ENCODE measurements at places on chromosomes 13 and 19.

DNA sequence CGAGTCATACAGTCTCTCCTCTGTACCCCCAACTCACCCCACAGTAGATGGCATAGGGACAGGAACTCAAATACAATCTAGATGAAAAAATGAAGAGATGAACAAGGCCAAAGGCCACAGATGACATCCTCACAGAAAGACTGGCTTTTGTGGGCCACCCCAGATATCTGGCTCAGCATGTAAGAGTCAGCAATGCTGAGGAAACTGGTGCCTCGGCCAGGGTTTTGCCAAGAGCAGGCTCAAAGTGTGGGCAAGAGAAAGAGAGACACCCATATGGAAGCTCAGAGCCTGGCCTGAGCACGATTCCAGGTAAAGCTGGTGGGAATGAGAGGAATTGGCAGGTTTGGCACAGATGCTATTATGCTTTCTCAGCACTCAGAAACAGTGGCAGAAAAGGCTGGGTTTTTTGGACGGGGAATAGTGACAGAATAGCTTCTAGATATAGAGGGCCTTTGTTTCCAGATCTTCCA is 460.6 kb downstream of the FOXO1 start:
- no peak for DNase-seq

GRCh38 chr19:23071147-23071511 is 45.7 kb upstream of the ZNF730 start:
- no peak for DNase-seq

DNA sequence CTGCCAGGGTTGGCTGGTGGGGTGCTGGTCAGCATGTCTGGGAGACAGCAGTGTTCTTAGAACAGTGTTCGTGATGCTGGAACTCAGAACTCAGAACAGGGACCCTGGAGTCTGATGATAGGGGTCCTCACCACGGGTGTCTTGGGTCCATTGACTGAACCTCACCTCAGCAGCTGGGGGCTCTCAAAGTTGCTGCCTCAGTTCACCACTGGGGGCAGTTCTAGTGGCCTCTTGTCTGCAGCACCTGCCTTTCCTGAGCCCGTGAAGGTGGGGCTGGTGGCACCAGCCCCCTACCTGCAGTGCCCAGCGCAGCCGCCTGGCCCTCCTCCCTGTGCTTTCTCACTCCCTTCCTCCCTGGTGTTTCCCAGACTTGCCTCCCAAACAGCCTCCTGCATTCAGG is 28.5 kb downstream of the SAFB start:
- DNase-seq: no peak

DNA sequence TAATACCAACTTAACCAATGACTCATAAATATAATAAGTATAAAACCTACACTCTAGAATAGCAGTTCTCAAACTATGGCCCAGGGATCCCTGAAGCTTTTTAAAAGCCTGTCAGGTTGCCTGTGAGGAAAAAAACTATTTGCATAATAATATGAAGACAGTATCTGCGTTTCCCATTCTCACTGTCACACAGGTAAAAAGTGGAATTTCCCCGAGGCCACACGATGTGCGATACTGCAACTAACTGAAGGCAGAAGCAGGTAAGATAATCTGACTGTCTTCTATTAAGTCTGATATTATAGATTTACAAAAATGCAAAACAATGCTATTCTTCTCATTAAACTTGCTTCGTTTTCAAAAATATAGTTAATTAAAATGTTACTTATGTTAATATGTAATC is 52.5 kb upstream of the EEF1AKMT1 start:
- no peak for DNase-seq

DNA sequence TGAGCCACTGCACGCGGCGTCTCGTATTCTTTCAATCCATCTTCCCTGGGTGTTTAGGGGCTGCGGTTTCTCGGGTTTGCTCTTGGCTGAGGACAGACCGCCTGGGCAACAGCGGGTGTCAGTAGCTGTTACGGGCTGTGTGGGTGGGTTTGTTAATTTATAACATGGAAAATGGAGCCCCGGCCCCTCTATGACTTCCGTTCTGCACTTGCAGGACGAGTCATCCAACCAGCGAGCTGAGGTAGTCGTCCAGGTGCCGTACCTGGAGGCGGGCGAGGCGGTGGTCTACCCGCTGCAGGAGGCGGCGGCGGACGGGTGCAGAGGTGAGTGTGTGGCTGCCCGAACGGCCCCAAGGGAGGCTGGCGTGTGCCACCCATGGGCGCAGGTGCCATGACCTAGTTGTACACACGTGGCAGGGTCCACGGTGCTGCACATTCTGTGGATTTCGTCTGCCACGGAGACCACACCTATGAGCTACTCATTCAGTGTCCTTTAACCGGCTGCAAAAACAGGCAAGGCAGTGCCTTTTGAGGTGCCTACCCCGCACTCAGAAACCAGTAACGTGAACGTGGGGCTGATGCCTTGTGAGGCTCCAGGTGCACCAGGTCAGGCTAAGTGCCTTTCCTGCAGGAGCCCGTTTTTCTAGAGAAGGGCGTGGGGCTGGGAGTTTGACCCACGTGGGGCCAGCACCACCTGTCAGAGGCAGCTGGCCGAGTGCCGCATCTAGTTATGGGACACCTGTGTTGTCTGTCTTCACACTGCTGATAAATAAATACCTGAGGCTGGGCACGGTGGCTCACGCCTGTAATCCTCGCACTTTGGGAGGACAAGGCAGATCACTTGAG is 10.9 kb downstream of the POLR2E start:
- no peak for DNase-seq

GRCh38 chr13:60120617-60121336 is 43.0 kb downstream of the DIAPH3 start:
- DNase-seq: no peak

GRCh38 chr19:34332027-34332760 is 32.8 kb upstream of the GPI start:
- DNase-seq: no peak

DNA sequence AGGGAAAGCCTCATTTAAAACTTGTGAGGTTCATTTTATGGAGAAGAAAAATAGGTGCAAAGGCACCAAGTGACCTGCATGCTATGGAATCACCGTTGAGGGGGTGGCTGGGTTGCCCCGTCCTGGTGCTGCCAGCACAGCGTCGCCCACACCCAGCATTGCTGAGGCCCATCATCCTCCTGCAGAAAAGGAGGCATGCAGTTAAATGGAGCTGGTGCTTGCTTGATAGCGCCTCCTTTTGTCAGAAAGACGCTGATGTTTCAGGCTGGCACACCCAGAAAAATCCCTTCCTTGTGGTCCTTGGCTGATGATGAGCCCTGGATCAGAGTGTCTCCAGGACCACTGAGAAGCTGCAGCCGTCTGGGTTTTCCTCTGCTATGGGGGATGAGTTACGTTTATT is 36.9 kb downstream of the DHRS12 start:
- no peak for DNase-seq

Data from T-helper 2 cell (primary cell).